ENCODE measurements at places on chromosomes 6 and 20. TPM values are rescaled to one million over a fixed set of nuclear protein-coding genes. Genes with fewer than 3 reads are reported as not detected.

Gene TMEM242
- total RNA-seq = 12.7 TPM

Gene TRAPPC3L
- not detected for total RNA-seq

Gene TGM3
- total RNA-seq = not detected

Gene TFAP2A
- total RNA-seq = not detected

Gene CST2
- not detected for total RNA-seq

Gene YIPF3
- 62.5 TPM for total RNA-seq

Gene EEF1A2
- 0.80 TPM for total RNA-seq

Gene TREML2
- total RNA-seq = 4.5 TPM

Gene CALHM5
- total RNA-seq = not detected

Gene NT5E
- total RNA-seq = 12.5 TPM

Gene HLA-DRB5
- total RNA-seq = 15.8 TPM

Gene CLDN20
- 0.29 TPM for total RNA-seq

Gene PDE10A
- total RNA-seq = not detected

Gene WFDC2
- total RNA-seq = not detected

Gene ECT2L
- not detected for total RNA-seq

Gene OR2H2
- not detected for total RNA-seq

Gene AVP
- not detected for total RNA-seq

Gene RIPPLY2
- not detected for total RNA-seq

Gene OTOR
- total RNA-seq = not detected

Gene FOXP4
- 21.6 TPM for total RNA-seq

Gene SLA2
- 62.0 TPM for total RNA-seq

Gene MROH8
- 1.1 TPM for total RNA-seq

Gene ADAT2
- total RNA-seq = 39.0 TPM

Gene HLA-F
- total RNA-seq = 314 TPM

Gene LINC00237
- not detected for total RNA-seq

Gene PCMTD2
- total RNA-seq = 32.2 TPM

Gene BCLAF1
- 237 TPM for total RNA-seq

Gene SMOC2
- total RNA-seq = not detected

Gene ADGB
- total RNA-seq = not detected

Gene SOD2
- 81.0 TPM for total RNA-seq

Gene SLC22A3
- not detected for total RNA-seq

Gene ERVFRD-1
- total RNA-seq = not detected

Gene CLVS2
- not detected for total RNA-seq

Gene ESR1
- 0.34 TPM for total RNA-seq

Gene DEFB132
- total RNA-seq = not detected

Gene KCNQ2
- not detected for total RNA-seq

Gene RBBP8NL
- not detected for total RNA-seq

Gene MMS22L
- 57.1 TPM for total RNA-seq

Gene SLC17A3
- 0.66 TPM for total RNA-seq

Gene TXNDC5
- 121 TPM for total RNA-seq

Gene RBPJL
- total RNA-seq = not detected

Gene DDR1
- total RNA-seq = 21.4 TPM

Gene DYNLT2
- 2.2 TPM for total RNA-seq

Gene RAMACL
- total RNA-seq = 0.29 TPM

Gene SAMD5
- not detected for total RNA-seq

Gene CRISP3
- not detected for total RNA-seq
